Amniotic stem cell (primary cell): ENCODE measurements at places on chromosomes 2 and 18.

- DNase-seq: peak; percentile 84
Measured at GRCh38 chr2:42132191-42132965, 36.8 kb upstream of the EML4 start.

GRCh38 chr2:152336119-152336853 is 1.3 kb downstream of the FMNL2 start:
- DNase-seq: no peak

- no peak for DNase-seq
Measured at GRCh38 chr2:30326497-30326896, 95.2 kb downstream of the LBH start.

GRCh38 chr2:25309402-25309801 is 32.3 kb downstream of the DNMT3A start:
- no peak for DNase-seq

- no peak for DNase-seq
Measured at GRCh38 chr2:207791579-207792243, 22.0 kb upstream of the FZD5 start.

- no peak for DNase-seq
Measured at GRCh38 chr2:205002390-205002789, 457.1 kb downstream of the PARD3B start.

GRCh38 chr2:74922592-74923227 is 35.7 kb upstream of the POLE4 start:
- no peak for DNase-seq

GRCh38 chr18:66440433-66440832 is 163.5 kb downstream of the CDH19 start:
- no peak for DNase-seq

GRCh38 chr18:75884728-75885127 is 457.2 kb upstream of the SMIM21 start:
- no peak for DNase-seq

DNA sequence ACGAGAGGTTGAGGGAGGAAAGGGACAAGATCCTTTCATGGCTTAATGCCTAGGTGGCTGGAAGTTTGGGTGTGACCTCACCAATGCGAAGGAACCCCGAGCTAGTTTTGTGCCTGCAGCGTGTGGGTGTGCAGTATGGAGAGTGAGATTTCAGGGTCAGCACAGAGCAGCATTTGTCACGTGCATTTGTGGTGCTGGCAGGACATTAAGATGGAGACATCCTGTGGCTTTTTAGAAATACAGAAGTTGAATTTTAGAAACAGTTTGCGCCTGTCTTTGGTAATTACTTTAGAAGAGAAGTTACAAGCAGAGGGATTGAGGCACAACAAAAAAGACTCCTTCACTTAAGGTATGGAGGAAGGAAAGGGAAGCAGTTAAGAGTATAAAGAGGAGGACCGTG is 258.2 kb upstream of the THUMPD2 start:
- no peak for DNase-seq

GRCh38 chr2:8682719-8683667 is 1.1 kb downstream of the ID2 start:
- peak; percentile 24 for DNase-seq

- DNase-seq: peak; percentile 20
Measured at GRCh38 chr2:52934323-52934898, 833.2 kb upstream of the CHAC2 start.

DNA sequence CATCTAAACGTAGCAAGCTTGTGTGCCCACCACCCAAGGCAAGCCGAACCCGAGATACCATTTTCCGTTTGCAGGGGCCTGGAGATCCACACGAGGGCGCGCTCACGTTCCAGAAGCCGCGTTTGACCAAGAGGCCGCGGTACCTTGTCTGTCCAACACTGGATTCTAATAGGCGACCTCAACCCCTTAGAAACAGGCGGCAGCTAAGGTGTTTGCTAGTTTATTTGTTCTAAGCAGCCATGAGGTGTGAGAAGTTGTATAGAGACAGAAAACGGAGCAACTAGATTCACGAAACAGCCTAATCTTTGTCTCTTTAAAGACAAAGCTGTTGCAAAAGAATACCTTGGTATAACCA is 4.2 kb downstream of the HOXD11 start:
- DNase-seq: no peak

DNA sequence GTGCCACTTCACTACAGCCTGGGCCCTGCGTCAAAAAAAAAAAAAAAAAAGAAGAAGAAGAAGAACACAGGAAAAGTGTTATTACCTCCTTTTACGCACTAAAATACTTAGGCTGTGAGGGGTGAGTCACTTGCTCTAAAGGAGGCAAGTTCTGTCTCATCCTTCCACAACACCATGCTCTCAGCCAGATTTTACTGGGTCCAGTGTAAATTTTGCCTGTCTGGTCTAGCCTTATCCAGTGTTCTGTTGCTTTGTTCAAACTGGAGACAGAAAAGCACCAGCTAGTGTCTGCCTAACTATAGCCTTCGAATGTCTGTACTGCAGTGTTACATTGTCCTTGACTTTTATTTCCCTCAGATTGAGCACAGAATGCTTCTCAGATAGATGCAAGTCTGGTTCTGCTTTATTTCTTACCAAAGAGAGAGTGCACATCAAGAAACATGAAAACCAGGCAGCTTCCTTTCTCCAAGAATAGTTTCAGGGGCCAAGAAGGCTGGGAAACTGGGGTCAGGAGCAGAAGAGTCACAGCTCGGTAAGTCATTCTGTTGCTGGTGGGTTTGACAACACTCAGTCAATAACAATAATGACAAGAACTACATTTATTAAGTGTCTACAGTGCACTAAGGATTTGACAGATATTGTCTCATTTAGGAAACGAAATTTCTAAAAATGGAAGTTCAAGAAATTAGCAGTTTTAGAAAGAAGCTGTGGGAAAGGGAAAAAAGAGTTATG is 3.1 kb upstream of the MSGN1 start:
- DNase-seq: no peak

- no peak for DNase-seq
Measured at GRCh38 chr2:120261387-120262006, 8.8 kb downstream of the RALB start.

DNA sequence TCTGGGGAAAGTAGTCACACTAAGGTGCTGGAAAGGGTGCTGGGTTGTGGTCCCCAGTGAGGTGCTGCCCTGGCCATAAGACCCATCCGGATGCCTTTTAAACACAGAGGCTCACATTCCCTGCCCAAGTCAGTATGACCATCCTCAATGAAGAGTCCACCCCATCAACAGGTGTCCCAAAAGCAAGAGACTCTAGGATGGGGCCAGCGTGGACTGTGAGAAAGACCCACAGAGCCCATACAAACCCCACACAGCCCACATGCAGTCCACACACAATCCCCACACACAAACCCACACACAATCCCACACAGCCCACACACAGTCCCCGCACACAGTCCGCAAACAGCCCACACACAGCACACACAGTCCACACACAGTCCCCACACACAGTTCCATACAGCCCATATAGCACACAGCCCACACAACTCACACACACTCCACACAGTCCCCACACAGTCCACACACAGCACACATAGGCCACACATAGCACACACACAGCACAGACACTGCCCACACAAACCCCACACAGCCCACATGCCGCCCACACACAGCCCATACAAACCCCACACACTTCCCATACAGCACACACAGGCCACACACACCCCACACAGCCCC is 241.4 kb upstream of the SALL3 start:
- DNase-seq: no peak

DNA sequence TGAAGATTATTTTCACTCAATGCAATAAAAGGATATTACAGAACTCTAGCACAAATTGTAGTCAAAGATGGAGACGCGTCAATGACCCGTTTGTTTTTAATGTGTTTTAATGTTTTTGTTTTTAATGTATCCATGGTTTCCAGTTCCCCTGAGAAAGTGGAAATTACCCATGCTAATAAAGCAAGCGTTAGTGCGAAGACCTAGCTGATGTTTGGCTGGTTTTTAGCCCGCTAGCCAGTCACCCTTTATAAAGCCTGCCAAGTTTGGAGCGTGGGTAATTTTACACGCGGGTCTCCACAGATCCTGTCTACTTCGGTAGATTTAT is 430 bp upstream of the CHMP1B start:
- DNase-seq: peak; percentile 50

GRCh38 chr2:82694431-82694830 is 1764.6 kb downstream of the SUCLG1 start:
- no peak for DNase-seq

- no peak for DNase-seq
Measured at GRCh38 chr2:148305476-148305875, 284.6 kb downstream of the MBD5 start.

GRCh38 chr2:192993059-192993458 is 798.3 kb upstream of the TMEFF2 start:
- no peak for DNase-seq

DNA sequence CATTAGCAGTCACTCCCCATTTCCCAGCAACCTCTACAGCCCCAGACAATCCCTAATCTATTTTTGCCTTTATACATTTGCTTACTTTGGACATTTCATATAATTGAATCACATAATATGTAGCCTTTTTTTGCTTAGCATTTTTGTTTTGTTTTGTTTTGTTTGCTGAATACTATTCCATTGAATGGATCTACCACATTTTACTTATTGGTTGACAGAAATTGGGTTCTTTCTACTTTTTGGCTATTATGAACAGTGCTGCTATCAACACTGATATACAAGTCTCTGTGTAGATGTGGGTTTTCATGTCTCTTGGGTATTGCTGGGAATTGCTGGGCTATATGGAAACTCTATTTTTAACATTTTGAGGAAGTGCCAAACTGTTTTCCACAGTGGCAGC is 7.6 kb downstream of the PTPN18 start:
- no peak for DNase-seq

DNA sequence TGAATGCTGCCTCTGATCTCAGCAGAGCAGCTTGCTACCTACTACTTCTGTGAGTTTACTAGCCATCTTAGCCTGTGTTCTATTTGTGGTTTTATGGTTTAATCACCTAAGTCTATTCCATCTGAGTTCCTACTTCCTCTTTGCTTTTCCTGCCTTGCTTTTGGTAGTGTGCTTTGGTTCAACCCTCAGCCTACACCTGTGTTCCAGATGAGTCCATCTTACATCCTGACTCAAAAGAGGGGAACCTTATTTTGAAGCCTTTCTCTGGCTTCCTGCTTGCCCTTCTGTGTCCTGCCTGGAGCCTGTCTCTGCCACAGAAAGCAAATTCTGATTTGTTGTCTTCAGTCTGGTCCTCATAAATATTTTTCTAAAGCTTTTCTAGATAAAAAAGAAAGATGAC is 530.3 kb upstream of the MEX3C start:
- DNase-seq: no peak

DNA sequence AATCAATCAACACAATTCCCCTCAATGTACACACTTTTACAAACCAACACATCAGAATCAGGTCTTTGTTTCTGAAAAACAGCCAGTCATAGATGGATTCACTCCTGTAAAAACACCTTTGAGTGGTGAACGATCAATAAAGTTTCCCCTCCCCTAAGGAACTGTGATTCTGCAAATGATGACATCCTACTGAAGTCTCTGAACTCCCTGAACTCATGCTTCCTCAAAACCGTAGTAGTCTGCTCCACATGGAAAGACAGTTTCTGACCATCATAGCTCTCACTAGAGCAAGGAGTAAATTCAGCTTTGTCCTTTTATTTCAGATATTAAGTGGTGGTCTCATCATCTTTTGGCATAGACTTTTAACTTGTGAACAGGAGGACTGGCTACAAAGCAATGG is 43.5 kb upstream of the ACTR3 start:
- DNase-seq: no peak

DNA sequence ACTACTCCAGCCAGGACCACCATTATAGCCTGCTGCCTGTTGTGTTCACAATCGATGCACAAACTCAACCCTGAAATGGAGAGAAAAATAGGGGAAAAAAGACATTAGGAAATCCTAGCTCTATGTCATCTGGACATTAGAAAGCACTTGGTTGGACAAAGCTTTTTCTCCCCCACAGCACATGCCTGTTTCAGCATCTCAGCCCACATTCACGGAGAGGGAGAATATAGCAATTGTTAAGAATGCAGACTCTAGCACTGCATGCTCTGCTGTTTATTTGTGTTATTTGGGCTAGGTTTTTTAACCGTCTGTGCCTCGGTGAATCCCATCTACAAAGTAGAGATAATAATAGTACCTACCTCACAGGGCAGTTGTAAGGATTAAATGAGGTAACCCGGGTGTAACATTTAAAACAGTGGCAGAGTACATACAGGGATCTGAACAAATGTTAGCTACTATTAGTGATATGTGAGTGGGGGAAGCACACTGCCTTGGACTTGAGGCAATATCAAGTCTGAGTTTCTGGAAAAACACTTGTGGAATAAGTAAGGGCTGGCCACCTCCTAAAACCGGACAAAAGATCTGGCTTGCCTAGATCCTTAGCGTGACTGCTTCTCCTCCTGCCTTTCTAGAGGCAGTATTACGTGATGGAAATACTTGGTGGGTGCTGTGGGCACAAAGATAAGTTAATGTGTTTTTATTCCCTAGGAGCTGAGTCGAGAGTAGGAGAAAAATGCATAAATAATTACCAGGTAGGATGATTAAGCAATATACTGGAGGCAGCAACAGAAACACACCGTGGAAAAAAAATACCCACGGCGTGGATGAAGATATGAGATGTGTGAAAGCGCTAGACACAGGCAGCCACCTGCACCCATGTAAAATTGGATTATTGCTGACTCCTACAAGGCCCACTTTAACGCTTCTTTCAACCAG is 1.0 kb upstream of the PPP1CB start:
- peak; percentile 34 for DNase-seq

DNA sequence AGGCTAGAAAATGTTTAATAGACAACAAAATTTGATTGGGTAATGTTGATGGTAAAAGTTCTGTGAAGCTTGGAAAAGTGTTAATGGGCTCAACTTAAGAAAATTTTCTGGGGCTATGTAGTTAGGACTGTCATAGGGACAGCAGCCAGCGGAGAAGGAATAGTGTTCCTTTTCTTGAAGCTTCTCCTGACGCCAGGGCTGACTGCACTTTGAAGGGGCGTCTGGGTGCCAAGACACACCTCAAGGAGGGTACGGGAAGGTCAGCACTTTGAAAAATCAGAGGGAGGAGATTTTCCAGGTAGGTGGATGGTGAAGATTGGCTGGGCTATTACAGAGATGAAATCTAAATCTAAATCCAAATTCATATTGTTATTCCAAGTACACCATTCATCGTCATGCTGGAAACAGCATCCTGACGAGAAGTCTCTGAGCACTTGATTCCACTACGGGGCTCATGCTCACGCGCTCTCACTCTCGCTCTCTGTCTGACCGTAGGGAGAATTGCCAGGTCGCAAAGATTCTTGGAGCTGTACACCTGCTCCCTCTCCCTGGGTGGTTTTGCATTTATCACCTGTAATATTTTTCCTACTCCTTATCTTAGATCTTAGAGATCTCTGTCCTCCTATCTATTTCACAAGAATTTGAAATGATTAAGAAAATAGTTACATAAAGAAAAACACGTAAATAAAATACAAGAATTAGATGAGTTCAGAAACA is 91.0 kb downstream of the ITGB1BP1 start:
- no peak for DNase-seq

GRCh38 chr2:83879127-83879526 is 580.0 kb downstream of the SUCLG1 start:
- no peak for DNase-seq

DNA sequence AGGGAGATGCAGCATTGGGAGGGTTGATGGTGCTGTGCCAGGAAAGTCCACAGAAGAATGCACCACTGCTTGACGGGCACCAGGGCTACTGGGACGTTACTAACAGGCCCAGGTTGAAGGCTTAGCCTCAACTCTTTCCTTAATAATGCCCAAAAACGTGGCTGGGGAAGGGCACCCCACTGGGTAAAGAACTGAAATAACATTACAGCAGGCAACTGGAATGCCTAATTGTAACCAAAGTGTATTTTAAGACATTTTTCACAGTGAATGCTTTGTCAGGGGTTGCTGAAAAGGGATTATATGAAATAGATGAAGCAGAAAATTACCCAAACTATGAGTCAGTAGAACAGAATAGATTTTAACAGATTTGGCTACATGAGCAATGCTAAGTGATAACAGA is 191.3 kb downstream of the CMPK2 start:
- DNase-seq: no peak
